ENCODE measurements at places on chromosomes 2 and 18.

DNA sequence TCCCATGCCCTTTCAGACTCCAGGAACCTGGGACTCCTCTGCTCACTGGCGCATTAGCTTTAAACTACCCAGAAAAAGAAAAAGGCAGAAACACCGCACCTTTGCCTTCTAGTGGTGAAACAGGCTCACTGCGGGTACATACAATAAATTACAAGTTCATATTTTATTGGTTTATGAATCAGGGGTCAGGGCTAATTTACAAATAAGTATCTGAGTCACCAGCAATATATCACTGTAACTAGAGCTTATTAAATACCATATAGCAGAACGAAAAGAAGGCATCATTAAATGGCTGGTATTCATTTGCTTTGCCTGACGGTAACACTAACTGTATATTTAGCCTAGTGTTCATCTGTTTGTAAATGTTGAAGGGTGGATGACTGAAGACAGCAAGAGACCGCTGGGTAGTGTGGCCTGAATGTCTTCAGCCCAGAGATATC is 26.9 kb upstream of the DTNB start:
- DNase-seq: peak; percentile 47

GRCh38 chr2:217902379-217903141 is 100.2 kb downstream of the TNS1 start:
- DNase-seq: no peak

- DNase-seq: no peak
Observed at GRCh38 chr2:226767056-226767813, 32.4 kb downstream of the IRS1 start.

- no peak for DNase-seq
Observed at GRCh38 chr2:130135692-130136541, 6.9 kb upstream of the POTEF start.

DNA sequence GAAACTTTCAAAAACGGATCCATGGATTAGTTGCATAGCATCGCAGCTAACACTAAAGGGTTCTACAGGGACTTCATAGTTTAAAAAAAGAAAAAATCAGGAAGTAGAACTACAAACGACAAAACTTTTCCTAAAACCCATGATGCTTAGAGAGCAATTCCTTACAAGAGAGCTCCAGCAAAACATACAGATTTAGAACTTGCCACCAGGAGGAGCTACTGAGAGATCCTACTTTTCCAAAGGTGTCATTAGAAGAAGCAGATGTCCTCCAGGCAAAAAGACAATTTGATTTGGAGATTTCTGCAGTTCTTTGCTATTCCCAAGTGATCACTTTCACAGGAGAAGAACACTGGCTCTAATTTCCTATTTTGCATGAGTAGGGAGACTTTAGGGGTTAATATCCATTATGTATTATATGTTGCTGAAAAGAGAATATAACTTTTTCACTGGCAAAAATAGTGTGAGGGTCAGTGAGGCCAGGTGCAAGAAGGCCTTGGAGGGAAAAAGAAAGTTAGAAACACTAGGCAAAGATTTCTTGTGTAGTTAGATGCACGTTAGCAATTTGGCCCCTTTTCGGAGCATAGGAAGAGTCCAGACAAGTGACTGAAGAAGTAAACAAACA is 436.2 kb downstream of the SUCLG1 start:
- peak; percentile 26 for DNase-seq

DNA sequence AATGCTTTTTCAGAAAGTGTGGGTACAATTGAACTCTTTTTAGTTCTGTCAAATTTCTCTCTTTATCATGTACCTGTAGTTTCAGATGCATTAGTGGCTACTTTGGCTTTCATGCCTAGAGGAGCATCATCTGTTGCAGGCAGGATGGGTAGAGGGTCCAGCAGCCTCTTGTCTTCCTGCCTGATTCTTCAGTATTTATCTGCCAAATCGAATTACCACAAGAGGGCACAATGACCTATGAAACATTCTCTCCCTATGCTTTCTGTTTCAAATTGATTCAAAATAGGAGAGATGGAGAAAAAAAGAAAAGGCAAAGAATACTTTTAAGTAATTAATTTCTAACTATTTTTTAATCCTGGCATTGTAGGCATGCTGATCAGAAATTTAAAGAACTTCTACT is 477.2 kb downstream of the TRIB2 start:
- DNase-seq: peak; percentile 30

DNA sequence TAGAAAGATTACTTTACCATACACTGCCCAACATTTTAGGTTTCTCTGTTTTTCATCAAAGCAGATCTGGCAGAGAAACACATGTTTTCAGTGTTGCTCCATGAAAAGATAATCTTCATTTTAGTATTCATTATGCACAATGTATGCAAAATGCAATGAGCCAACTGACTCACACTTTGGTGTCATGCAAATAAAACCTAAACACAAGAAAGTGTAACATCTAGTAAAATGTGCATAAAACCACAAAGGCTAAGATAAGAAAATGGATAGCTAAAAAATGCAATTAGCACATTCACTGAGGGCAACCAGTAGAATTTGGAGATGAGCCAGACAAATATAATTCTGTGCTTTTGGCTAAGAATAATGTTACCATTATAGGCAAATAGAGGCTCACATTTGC is 203.5 kb upstream of the UBE2E3 start:
- DNase-seq: no peak

DNA sequence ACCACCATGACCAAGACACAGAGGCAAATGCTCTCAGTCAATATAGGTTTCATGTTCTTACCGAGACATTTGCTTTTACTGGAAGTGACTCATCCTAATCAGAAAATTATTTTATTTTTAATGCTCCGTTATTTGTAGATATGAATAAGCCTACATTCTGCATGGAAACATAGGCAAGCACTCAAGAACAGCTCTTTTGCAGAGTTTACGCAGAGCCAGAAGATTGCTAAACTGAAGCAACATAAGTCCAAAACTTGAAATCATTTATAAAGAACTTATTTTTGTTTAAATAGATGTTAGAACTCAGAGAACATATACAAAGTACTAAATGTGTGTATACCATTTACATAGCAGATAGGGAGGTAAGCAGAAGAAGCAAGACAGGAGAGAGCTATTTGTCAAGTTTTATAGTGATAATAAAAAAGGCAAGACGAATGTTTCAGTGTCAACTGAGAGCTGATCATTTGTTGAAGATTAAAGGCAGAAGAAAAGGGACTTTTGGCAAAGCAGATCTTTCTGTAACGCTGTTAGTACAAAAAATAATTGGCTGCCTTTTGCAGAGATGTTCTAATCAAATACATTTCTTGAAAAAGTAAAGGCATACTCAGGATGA is 12.4 kb upstream of the PPP1R1C start:
- no peak for DNase-seq
